ENCODE measurements at places on chromosomes 1 and 21. TPM values are rescaled to one million over a fixed set of nuclear protein-coding genes. Genes with fewer than 3 reads are reported as not detected.
A peak's percentile ranks its signal among the peaks of the same experiment; 100 is the strongest.

CD5L gene
- total RNA-seq = not detected

MAN1C1 gene
- 11.3 TPM for total RNA-seq

BARHL2 gene
- total RNA-seq = not detected

ARHGEF19 gene
- total RNA-seq = 17.7 TPM

NUDC gene
- 45.8 TPM for total RNA-seq

BMP8A gene
- 0.12 TPM for total RNA-seq

DAB1 gene
- total RNA-seq = 0.12 TPM

DENND2D gene
- not detected for total RNA-seq

VSIG8 gene
- not detected for total RNA-seq

KRTAP13-1 gene
- not detected for total RNA-seq

KIF21B gene
- total RNA-seq = 2.6 TPM

GRCh38 chr21:42592156-42592820 is 61.1 kb upstream of the PDE9A start:
- DNase-seq = no peak

GRCh38 chr1:30422251-30422650 is 301.1 kb downstream of the MATN1 start:
- no peak for DNase-seq

DNA sequence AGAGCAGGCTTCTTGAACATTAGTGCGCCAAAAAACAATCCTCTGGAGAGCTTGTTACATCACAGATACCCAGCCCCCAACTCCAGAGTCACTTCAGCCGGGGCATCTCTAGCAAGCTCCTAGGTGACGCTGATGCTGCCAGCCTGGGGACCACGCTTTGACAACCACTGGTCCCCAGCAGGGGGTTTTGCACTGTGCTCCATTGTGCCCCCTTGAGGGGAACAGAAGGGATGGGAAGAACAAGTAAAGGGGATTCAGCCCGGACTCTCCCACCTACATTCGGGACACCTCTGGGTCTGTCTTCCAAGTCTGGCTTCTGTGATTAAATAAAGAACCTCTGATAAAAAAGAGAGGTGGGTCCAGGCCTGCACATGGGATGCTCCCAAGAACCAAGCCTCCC is 60.4 kb downstream of the ATP5PO start:
- peak; percentile 61 for DNase-seq

GRCh38 chr21:28431022-28431421 is 561.7 kb downstream of the LTN1 start:
- no peak for DNase-seq

DNA sequence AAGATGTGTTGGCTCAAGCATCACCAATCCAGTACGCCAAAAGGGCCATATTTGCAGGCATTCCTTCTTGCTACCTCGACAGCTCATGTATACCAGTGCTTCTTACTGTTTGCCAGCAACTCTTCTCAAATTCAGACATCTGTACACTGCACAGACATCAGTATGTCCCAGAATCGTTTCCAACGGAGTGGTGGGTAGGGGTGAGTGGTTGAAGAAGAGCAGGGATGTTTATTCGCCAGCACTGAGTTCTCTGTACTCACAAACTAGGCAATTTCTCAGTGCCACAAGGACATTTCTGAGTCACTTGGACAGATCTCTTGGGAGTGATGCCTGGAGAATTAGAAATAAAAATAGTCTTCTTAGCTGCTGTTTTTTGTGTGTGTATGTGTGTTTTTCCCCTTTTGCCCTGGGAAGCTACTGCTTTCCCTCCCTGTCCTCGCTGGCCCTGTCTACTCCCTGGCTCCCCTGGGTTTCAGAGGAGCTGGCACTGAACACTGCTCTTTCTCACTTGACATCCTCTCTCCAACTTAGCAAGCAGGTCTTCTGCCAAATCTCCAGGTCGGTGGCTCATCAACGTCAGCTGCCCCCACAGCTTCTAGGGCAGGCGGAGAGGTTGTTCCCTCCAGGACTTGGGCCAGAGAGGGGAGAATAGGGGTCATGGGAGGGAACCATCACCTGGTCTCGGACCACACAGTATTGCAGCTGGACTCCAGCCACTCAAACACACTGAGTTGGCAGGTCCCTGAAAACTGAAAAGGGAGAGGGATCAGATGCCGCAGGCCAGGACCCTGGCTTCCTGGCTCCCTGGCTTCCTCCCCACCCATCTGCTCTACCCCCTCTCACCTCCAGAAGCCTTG is 90.5 kb downstream of the NMNAT2 start:
- no peak for DNase-seq

DNA sequence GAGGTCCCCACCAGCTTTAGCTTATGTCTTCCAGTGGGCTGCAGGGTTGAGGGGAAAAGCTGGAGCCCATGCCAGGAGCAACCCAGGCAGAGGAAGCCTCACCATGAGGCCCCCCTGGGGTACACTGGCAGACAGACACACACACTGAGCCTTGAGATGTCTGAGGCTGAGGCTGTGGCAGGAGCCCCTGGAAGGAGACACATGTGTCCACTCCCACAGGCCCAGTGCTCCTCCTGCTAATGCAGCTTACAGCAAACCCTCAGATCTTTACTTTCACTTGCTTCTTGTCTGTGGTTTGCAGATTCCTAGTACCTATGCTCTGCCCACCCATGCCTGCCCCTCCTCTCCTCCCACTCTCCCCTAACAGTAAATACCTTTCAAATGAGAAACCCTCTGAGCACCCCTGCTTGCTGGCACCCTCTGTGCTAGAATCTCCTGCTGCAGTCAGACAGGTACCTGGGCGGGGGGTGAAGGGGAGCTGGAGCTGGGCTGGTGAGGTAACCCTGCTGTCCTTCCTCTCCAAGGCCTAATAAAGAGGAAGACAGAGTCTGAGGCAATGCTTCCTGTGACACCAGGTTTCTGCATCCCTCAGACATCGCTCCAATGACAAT is 63.4 kb upstream of the NEK2 start:
- DNase-seq = no peak

GRCh38 chr1:237383791-237384190 is 341.8 kb downstream of the RYR2 start:
- no peak for DNase-seq

GRCh38 chr1:230270185-230270558 is 156.0 kb downstream of the PGBD5 start:
- no peak for DNase-seq

DNA sequence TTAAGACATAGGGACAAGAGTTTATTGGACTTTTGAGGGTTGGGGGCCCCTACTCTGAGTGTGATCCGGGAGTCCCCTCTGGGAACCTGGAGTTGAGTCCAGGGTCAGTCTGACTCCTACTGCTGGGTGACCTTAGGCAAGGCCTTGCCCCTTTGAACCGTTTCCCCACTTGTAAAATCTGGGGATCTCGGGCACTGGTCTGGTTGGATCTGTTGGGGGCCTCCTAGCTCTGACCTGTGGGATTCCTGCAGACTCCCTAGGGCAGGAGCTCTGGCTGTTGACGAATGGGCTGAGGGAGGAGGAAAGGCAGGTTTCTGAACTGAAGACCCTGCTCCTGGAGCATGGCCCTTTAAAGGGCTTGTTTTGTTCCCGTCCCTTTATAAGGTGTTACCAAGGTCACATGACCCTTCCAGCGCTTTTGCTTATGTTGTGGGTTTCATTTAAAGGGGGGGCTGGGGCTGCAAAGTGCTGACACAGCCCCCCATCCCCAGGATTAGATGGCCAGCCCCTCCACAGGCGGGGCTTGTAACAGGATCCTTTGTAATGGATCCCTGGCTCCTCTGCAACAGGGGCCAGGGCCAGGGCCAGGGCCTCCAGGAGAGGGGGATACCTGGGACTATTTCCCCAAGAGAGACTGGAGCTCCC is 50.7 kb downstream of the YARS1 start:
- no peak for DNase-seq

- DNase-seq = no peak
Measured at GRCh38 chr1:39369565-39369964, 121.9 kb upstream of the BMP8A start.

DNA sequence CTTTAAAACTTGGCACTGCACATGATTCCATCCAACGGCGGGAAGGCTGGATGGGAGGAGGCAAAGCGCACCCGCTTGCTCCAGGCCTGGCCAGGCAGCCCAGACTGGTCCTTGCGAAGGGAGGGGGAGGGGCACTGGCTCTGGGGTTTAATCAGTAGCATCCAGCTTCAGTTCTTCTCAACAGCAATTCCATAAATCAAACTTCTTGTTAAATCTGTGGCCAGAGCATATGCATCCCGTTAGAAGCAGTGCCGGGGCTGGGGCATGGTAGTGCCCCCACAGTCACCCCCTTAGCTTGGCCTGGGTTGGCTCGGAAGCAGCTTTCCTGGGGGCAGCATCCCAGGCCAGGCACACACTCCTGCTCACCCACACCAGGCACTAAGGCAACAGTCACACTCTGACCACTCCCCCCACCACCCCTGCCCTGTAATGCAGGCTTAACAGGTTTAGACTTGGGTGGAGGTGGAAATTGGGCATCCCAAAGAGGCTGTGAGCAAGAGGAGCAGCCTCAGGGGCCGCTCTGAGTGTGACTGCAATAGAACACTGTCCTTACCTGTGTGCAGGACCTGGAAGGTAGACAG is 94.1 kb upstream of the CASZ1 start:
- DNase-seq = no peak

DNA sequence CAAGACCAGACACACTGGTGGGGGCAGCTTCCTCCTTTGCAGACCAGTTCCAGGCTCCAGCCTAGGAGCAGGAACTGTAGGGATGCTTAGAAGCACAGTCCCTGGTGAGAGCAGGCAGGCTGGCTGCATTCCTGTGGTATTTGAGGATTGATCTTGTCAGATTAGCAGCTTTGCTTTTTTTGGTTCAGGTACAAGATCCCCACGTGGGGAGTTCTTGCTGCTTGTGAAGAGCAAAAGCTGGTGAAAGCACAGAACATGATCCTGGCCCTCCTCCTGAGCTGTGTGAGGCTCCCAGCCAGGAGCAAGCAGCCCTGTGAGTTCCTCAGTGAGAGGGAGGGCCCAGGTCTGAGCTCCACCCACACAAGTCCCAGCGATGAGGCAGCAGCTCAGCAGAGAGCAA is 75.3 kb upstream of the ARTN start:
- DNase-seq = no peak

GRCh38 chr1:103208844-103209243 is 100.5 kb upstream of the COL11A1 start:
- no peak for DNase-seq

- no peak for DNase-seq
Measured at GRCh38 chr1:237832858-237833257, 57.9 kb downstream of the ZP4 start.

- DNase-seq = no peak
Measured at GRCh38 chr1:11967028-11967547, 13.2 kb upstream of the MFN2 start.

DNA sequence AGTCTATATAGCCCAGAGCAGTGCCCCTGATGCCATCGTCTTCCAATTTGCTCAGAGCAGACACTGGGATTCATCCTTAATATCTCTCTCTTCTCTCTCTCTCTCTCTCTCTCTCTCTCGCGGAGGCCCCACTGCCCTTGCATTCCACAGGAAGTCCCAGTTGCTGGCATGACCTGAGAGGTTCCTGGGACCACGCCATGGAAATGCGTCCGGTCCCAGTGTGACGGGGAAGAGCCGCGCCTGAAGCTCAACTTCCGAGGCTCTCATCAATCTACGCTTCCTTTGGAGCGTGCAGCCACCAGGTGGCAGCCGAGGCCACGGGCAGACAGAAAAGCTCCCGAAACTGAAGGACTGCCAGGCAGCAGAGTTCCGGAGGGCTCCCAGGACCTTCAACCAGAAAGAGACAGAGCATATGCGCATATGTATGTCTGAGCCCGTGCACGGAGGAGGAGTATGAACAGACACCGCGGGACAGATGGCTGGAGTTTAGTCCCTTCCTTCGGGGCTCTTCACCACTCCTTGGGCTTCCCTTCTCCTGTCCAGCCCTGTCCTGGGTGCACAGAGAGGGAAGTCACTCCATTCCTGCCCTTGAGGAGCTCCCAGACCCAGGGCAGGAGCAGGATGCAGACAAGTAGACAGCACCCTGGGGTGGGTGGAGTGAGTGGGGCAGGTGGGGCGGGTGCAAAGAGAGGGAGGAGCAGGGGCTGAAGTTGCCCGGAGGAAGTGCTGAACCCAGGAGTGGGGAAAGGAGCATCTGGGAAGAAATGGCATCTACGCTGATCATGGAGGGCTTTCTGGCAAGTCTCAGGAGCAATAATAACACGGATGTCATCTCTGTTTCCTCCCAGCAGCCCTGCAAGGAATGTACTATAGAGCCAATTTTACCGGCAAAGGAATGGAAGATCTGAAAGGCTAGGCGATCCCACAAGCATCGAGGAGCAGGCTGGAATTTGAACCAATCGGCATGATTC is 10.5 kb downstream of the PDZK1IP1 start:
- DNase-seq = no peak

DNA sequence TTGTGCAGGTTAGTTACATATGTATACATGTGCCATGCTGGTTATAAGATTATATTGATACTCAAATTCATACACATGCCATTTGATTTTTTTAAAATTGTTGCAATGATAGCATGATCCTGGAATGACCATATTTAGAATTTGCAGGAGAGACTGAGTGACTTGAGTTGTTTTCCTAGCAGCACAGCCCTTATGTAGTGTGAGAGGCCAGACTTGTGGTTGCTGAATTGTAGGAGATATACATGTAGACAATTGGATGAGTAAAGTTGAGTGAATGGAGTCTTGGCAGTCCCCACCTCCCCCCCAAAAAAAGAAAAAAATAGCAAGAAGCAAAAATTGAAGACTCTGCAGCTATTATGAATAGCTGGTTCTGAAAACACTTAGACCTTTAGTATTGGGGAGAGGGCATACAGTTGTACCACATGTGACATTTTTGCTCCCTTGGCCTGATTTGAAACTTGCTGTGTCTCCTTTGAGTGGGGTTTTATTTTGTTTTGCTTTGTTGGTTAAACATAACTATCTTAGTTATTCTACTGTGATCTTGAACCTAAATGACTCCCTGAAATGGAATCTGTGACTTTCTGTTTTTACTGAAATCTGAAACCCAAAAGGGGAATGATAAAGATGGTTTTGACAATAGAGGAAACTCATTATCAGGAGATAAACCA is 280.3 kb downstream of the HMCN1 start:
- DNase-seq = no peak

DNA sequence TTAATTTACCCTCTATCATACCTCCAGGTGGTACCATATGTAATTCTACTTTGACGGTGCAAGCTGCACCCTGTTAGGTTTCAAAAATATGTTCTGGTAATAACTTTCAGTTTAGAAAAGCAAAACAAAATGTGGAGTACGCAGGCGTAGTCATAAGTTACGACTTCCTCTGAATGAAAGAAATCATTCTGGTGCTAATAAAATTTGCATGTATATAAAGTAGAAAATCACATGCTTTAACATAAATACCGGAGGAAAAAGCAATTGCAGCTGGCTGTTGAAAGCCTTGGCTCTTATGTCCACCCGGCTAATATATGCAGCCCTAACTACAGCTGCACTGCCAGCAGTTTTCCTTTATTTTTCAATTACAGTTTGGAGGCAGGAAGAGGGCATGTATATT is 65.2 kb upstream of the TMPRSS15 start:
- no peak for DNase-seq

- DNase-seq = no peak
Measured at GRCh38 chr21:33039536-33039935, 13.8 kb downstream of the OLIG2 start.

GRCh38 chr1:167090314-167090942 is at the start of gene GPA33:
TSS of gene GPA33 (minus strand) at chr1:167090377. CDS start at chr1:167090287, 90 bp downstream.
- DNase-seq = no peak

- no peak for DNase-seq
Measured at GRCh38 chr1:219342836-219343235, 169.2 kb downstream of the LYPLAL1 start.

- DNase-seq = no peak
Measured at GRCh38 chr1:150150133-150151021, 661 bp downstream of the PLEKHO1 start.

Data from chondrocyte (in vitro differentiated cells).